ENCODE measurements at places on chromosomes 7 and 10.
A peak's percentile ranks its signal among the peaks of the same experiment; 100 is the strongest.

- DNase-seq: peak; percentile 86
These were observed 123.7 kb downstream of the MPP7 start for GRCh38 chr10:28179006-28179742.

GRCh38 chr7:135121868-135122267 is 26.0 kb upstream of the TMEM140 start:
- DNase-seq: no peak

DNA sequence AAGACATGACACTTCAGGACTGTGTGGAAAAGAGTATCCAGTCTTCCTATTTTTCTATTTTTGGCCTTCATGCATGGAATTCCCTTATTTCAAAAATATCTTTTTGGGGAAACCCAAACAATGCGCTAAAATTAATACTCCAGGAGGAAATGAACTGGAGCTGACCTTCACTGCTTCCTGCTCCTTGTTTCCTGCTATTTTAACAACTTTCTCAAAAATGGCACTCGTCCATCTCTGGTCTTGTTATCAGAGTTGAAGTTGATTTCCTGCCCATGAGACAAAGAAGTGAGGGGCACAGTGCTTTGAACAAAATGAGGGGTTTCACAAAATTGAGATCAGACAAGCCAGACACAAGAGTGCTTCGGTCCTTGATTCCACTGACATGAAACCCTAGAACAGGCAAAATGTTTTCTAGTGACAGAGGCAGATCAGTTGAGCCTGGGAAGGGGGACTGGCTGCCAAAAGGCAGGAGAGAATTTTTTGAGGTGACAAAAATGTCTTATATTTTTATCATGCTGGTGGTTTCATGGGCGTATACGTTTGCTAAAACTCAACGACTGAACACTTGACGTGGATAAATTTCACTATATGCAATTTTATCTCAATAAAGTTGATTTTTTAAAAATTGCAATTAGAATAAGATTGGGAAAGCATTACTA is 193.2 kb downstream of the CREB5 start:
- no peak for DNase-seq

- DNase-seq: peak; percentile 59
These were observed 39.5 kb downstream of the KLF6 start for GRCh38 chr10:3745521-3745920.

DNA sequence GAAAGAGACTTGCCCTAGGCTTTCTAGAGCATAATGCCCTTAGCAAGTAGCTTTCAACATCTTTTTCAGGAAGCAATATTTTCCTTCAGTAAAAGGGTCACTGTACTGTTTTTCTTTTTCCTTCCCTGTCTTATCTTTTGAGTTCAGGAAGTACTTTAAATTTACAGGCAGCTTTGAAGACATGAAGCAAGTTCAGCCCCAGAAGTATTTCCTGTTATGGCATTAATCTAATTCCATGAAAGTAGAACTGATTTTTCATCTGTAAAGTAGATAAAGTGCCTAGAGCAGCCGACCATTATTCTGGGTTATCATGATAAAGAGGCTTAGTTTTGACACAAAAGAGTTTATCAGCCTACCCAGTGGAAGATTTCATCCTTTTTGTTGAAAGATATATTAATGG is 288.2 kb downstream of the ADK start:
- no peak for DNase-seq

DNA sequence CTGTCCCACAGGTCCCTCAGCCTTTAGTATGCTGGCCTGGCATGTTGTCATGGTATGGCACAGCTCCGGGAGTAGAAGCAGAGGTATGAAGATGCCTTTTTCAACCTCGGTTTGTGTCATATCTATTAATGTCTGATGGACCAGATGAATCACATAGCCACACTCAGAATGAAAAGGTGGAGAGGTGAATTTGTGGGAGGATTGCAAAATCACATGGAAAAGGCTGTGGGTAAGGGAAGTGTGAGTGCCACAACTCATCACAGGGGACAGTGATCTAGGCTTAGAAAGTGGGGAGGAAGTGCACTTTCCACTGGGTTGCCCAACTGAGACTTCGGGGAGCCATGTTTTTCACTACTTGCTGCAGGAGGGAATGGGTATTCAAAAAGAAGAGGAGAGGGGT is 190.7 kb downstream of the WDR11 start:
- no peak for DNase-seq

DNA sequence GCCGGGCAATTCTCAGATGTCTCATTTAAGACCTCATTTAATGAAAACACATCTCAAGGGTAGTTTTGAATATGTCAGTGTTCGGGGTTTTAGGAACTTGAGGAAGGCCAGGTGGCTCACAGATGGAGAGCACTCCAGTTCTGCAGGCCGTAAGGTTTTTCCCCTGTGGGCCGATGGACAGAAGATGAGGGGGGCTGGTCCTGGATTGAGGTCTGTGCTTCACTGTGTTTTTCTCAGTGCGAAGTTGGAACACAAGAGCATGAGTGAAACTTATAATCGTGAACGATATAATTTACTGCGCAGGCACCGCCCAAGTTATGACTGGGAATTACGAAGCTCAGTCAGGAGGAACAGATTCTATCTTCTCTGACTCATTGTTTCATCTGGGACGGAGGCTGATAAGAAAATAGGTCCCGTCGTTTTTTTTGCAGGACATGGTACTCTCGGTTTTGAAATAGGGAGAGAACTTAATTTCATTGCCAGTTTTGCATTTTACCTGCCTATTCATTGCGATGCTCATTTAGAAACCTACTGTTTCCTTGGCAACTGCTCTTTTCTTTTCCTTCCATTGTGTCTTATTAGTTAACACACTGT is 591.0 kb upstream of the PFKP start:
- DNase-seq: peak; percentile 24

DNA sequence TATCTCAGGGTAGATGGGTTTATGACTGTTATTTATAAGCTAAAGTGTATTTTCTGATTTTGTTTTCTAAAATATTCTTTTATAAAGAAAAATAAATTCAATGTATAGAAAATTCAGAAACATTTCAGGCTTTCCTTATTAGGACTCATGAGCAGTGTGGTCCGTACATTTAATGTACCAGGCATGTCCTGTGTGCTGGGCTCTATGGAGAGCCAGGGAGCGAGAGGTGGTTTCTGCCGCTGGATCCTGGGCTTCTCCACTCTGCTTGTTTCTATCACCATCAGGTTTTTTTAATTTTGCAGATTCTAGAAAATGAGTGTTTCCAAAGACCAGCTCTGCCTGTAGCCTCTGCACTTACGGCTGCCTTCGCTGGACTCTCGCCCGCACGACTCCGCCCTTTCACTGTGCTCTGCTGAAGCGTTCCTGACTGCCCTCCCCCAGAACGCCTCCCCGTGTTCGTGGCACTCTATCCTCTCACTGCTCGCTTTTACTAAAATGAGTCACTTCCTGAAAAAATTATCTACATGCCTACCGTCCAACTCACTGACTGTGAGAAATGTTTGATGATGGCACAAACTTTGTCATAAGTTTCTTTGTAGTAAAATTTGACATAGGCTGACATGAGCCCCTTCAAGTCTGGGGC is 188.5 kb downstream of the ZMYND11 start:
- peak; percentile 10 for DNase-seq

DNA sequence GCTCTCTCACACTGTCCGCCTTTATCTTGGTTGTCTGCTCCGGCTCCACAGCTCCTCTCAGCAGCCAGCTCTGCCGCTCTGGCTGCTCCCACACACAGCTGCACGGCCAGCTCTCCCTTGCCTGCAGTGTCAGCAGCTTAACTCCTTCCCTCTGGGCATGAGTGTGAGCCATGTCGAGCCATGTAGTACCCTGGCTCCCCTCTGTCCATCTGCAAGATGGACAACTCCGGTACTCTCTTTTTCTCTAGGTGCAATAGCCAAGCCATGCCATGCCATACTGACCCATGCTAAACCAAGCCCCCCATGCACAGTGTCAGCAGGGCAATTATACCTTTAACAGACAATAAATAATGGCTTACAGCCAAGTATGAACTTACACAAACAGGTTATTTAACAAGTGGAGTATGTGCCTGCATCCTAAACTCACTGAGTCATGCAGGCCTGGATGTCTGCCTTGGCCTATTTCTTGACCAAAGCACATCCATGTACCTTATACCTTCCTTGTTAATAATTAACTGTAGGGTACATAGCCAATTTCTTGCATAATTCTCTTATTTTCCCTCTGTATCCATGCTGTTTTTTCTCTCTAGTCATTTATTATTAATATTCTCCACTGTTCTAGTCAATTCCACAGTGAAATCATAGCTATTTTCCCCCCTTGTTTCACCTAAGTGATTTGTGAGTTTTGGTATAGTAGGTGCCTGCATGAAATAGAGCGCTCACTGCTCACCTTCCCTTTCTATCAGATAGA is 170.9 kb downstream of the CDK14 start:
- DNase-seq: peak; percentile 15

- no peak for DNase-seq
These were observed 37.6 kb downstream of the DAGLB start for GRCh38 chr7:6409944-6410693.

DNA sequence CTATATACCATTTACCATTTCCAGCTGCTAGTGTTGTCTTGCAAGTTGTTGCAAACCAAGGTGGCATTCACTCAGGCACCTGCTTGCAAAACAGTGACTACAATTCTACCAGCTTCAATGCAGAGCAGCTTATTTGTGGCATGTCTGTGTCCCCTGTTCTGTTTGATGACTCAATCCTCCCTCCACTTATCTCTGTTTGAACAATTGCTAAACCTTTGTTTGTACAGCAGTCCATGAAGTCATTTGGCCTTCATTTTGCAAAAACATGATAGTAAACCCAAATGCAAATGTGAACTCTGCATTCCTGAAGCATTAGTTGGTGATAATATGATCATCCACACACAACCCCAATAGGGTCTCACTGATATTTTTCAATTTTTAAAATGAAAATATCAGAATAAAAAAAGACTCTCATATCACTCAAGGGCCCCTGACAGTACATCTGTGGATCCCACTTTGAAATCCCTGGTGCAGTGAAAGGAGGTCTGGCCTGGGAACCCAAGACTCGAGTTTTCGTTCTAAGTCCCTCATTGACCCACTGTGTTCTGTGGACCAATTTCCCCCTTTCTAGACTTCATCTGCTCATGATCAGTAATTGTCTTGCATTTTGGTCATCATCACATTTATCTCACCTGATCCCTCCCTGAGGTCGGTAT is 425.4 kb downstream of the RPS24 start:
- no peak for DNase-seq

DNA sequence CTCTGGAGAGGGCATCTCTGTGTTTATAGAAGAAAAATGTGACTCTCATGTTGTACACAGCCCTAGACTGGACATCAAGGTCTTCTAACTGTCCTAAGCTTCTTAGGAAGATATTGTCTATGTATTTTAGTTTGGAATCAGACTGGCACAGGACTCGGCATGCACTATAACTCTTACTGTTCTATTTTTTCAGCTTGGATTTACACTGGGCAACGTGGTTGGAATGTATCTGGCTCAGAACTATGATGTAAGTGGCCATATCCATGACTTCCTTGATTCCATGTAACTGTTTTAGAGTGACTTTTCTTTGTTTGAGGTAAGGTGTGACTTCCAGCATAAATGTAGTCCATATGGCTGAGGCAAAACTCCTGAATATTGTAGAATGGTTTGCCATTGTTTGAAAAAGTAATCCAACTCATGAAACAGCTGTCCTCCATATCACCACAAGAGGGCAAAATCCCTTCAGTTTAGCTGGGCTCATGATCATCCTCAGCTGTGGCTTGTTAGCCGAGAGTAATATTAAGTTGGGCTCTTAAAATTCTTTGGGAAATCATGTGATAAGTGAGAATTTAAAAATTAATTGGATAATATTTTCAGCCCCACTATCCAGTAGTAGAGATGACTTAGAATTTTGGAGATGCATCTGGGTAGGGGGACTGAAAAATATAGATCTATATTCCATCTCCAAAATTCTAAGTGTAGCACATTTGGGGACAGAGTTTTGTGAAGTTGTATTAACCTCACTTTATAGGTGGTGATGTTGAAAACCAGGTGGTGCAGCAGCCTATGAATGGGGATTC is 10.4 kb downstream of the STMP1 start:
- peak; percentile 80 for DNase-seq

DNA sequence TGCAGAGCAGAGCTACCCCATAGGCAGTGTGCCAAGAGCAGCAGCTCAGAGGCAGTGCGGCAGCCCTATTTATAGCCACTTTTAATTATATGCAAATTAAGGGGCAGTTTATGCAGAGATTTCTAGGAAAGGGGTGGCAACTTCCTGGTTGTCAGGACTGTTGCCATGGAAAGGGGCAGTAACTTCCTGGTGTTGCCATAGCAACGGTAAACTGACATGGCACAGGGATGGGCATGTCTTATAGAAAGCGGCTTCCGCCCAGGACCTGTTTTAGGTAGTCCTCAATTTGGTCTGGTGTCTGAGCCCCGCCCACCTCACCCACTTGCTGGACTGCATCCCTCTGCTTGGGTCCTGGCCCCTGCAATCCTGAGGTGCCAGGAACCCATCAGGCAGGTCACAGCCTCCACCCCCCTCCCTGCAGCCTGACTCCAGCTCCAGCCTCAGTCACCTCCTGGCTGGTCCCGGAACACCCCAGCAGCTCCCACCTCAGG is 115.8 kb downstream of the TMEM130 start:
- DNase-seq: peak; percentile 35

DNA sequence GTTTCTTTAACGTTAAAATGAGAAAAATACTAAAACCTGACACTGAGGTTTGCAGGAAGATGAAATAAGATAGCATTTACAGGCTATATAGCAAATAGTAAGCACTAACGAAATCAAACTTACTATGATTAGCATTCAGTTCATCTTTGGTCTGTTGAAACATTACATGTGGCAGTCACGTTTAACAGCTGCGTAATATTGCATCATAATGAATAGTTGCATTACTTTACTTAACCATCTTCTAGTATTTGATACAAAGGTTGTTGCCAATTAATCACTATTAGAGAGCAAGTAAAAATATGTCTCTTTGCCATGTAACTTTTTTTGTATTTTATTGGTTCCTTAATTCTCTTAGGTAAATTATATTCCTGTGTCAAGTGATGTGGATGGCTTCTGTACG is 131.8 kb upstream of the GHITM start:
- no peak for DNase-seq
